ENCODE measurements at places on chromosomes 3 and 15. TPM values are rescaled to one million over a fixed set of nuclear protein-coding genes. Genes with fewer than 3 reads are reported as not detected.

Gene CCR1
- polyA plus RNA-seq = 0.82 TPM

Gene PIF1
- polyA plus RNA-seq = 0.47 TPM

Gene CMC1
- 16.4 TPM for polyA plus RNA-seq

Gene LRRC2
- 0.85 TPM for polyA plus RNA-seq

Gene C15orf62
- 0.46 TPM for polyA plus RNA-seq

Gene CDHR4
- polyA plus RNA-seq = not detected

Gene RGMA
- 6.3 TPM for polyA plus RNA-seq

Gene VEPH1
- polyA plus RNA-seq = 7.6 TPM

Gene HMG20A
- polyA plus RNA-seq = 12.0 TPM

Gene SLCO3A1
- polyA plus RNA-seq = 9.4 TPM

Gene ACAN
- polyA plus RNA-seq = 5.7 TPM

Gene PRSS50
- polyA plus RNA-seq = 0.87 TPM

Gene NR1I2
- polyA plus RNA-seq = 0.30 TPM

Gene DOCK3
- polyA plus RNA-seq = 0.57 TPM

Gene GOLGA8S
- 0.34 TPM for polyA plus RNA-seq

Gene GRK7
- polyA plus RNA-seq = not detected

Gene LMOD3
- polyA plus RNA-seq = not detected
